Activated naive CD8-positive, alpha-beta T cell treated with anti-CD3 and anti-CD28 coated beads for 36 hours (primary cell): ENCODE measurements at places on chromosomes 3 and 15. TPM values are rescaled to one million over a fixed set of nuclear protein-coding genes. Genes with fewer than 3 reads are reported as not detected.

Gene ACKR4
- total RNA-seq, result 0.10 TPM

Gene CAMK2N2
- not detected for total RNA-seq

Gene PYGO1
- total RNA-seq, result not detected

Gene CCNB2
- 58.7 TPM for total RNA-seq

Gene ZDHHC23
- 3.7 TPM for total RNA-seq

Gene NTRK3
- total RNA-seq, result not detected

Gene TOP2B
- total RNA-seq, result 128 TPM

Gene MME
- not detected for total RNA-seq

Gene PSTPIP1
- total RNA-seq, result 94.5 TPM

Gene FRMD4B
- total RNA-seq, result 7.1 TPM

Gene PPP1R14D
- total RNA-seq, result not detected

Gene CILP
- not detected for total RNA-seq

DNA sequence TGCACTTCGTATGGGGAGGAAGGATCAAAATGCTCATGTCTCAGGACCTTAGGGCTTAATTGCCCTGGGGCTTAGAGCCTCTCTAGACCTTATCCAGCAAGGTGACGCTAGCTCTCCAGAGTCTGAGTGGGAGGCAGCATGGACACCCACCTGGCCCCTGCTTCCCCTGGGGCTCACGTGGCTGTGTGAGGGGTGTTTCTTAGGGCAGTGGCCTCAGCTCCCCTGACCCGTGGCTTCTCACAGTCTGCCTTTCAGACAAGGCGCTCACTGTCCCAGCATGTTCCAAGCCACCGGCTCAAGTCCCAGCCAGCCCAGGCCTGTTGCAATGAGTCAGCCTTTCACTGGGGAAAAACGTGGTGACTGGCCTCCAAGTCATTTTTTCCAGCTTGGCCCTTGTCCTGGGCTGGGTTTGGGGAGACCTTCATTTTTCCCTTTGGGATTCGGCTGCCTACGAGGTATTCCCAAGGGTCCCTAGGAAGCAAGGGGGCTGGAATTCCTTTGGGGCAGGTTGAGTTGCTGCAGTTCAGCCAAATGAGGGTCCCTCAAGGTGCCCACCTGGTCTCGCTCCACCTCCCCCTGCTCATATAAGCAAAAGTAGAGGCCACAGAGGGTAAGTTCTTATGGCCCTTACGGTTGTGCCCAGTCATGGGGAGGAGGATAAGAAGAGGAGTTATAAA is 15.7 kb downstream of the BHLHE40 start:
- H3K4me3 ChIP-seq, result no peak overlapping the region
- no peaks in the 10 kb centered on the region for H3K36me3 ChIP-seq
- H3K27ac ChIP-seq, result no peak overlapping the region
- H3K27me3 ChIP-seq, result no peaks in the 10 kb centered on the region
- peaks cover 18% of the 10 kb centered on the region for H3K4me1 ChIP-seq

- DNase-seq, result no peak
- H3K4me1 ChIP-seq, result no peaks in the 10 kb centered on the region
- H3K4me3 ChIP-seq, result no peak overlapping the region
- H3K27ac ChIP-seq, result no peak overlapping the region
- H3K27me3 ChIP-seq, result no peaks in the 10 kb centered on the region
These were observed 83.6 kb upstream of the GSK3B start for GRCh38 chr3:120177707-120178306.

DNA sequence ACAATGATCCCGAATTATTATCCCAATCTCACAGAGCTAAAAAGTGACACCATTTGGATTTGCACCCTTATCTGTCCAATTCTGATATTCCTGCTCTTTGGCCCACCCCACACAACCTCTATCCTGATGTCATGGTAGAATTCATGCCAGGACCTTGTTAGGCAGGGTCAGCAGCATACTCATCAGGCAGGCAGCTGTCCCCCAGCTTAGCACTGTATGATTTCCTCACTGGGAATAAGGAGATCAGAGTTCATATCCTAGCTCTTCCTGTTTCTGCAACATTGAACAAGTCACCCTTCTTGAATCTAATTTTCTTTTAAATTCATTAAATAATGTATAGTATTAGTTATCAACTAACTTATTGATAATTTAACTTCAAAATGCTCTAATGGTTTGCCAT is 12.0 kb upstream of the C3orf80 start:
- no peak for DNase-seq
- no peaks in the 10 kb centered on the region for H3K4me1 ChIP-seq
- H3K27ac ChIP-seq, result no peak overlapping the region
- no peak overlapping the region for H3K4me3 ChIP-seq

GRCh38 chr3:33962396-33962795 is 164.0 kb downstream of the PDCD6IP start:
- H3K4me1 ChIP-seq, result no peaks in the 10 kb centered on the region
- no peak for DNase-seq
- H3K36me3 ChIP-seq, result no peaks in the 10 kb centered on the region
- H3K4me3 ChIP-seq, result no peak overlapping the region
- H3K27me3 ChIP-seq, result peaks cover 5% of the 10 kb centered on the region

- no peak overlapping the region for H3K27ac ChIP-seq
- H3K4me1 ChIP-seq, result no peaks in the 10 kb centered on the region
- H3K36me3 ChIP-seq, result no peaks in the 10 kb centered on the region
- H3K27me3 ChIP-seq, result no peaks in the 10 kb centered on the region
- H3K4me3 ChIP-seq, result no peak overlapping the region
These were observed 352.6 kb downstream of the PDCD6IP start for GRCh38 chr3:34150992-34151391.

DNA sequence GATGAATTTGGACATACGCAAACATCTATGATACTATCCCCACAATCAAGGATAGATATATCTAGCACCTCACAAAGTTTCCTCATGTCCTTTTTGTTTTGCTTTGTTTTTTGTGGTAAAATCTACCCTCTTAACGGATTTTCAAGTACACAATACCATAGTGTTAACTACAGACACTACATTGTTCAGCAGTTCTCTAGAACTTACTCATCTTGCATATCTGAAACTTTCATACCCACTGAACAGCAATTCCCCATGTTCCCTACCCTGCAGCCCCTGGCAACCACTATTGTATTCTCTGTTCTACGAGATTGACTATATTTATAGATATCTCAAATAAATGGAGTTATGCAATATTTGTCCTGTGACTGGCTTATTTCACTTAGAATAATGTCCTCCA is 58.1 kb upstream of the TJP1 start:
- no peak for DNase-seq
- no peak overlapping the region for H3K27ac ChIP-seq

DNA sequence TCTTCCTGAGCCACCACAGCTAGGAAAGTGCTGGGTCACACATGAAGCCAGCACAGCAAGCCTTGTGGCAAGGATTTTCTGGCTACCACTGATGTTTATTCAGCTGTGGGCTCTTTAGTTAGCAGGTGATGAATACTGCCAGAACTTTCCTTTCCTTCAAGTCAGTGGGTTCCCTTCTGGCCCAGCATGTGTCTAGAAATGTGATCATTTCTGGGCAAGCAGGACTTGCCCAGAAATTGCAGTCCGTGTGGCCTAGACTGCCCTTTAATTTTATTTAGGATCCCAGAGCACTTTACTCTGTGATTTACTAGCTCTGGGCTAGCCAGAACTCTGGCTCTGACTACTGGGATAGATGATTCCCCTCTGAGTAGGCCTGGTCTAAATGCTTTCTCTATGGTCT is 397.5 kb downstream of the ZIC4 start:
- H3K36me3 ChIP-seq, result no peaks in the 10 kb centered on the region
- H3K27me3 ChIP-seq, result no peaks in the 10 kb centered on the region
- H3K4me3 ChIP-seq, result no peak overlapping the region

DNA sequence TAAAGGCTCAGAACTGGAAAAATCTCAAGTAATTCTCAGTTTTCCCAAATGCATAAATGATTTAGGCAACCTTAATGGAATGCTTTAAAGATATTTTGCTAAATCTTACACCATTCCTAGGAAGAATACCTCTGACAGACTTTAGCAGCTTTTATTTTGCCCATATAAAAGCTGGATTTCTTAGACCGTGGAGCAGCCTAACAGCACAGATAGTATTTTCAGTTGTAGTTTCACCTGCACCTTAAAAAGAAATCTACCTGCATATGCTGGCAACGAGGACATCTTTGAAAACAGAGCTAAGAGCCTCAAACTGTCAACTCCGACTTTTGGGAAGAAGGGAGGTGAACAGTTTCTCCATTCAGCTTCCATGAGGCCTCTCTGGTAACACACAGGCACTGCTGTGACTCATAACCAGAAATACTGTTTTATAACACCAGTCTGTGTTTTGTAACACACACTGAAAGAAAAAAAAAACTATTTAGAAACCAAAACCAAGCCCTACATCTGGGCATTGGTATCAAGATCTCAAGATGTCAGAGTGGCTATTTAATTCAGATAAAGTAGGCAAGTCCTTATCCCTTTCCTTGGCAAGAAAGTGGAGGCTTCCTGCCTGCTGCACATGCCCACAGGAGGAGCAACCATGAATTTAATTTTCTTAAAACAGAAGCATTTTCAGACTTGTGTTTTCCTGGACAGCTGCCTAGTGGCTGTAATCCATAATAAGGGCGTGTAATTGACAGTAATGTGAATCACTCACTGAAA is 181.5 kb upstream of the ICE2 start:
- no peak overlapping the region for H3K4me3 ChIP-seq
- H3K36me3 ChIP-seq, result no peaks in the 10 kb centered on the region
- no peak overlapping the region for H3K27ac ChIP-seq
- no peaks in the 10 kb centered on the region for H3K27me3 ChIP-seq
- DNase-seq, result no peak
- peaks cover 20% of the 10 kb centered on the region for H3K4me1 ChIP-seq

GRCh38 chr3:4495294-4496086 is 2.3 kb downstream of the ITPR1 start:
- peaks cover 5% of the 10 kb centered on the region for H3K27me3 ChIP-seq
- H3K4me3 ChIP-seq, result peak overlapping the region; percentile 95
- DNase-seq, result no peak
- H3K4me1 ChIP-seq, result peaks cover 39% of the 10 kb centered on the region
- H3K36me3 ChIP-seq, result peaks cover 26% of the 10 kb centered on the region
- H3K27ac ChIP-seq, result peak overlapping the region; percentile 91

DNA sequence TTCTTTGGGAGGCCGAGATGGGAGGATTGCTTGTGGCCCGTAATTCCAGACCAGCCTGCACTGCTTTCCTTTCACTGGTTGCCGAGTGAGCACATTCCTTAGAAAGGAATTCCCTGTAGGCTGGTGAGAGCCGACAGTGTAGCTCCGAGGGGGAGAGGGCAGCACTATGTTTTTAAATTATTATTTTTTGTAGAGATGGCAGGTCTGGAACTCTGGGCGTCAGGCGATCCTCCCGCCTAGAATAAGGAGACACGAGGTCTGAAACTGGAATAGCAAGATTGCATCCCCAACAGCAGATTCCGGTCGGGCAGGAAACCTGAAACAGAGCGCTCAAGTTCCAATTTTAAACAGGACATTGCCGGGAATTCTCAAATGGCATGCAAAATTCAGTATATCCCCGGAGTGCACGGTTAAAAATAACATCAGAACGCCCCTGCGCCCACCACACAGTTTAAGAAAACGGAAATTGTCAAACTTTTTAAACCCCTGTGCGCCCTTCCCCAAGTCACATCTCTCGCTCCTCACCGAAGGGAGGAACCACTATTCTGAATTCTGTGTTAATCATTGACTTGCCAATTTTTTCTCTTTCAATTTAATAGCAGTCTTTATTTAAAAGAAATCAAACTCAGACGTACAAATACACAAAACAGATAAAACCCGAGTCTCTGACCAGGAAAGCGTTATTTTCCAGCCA is 643 bp upstream of the RNU5B-1 start:
- H3K27me3 ChIP-seq, result peaks cover 7% of the 10 kb centered on the region
- DNase-seq, result no peak
- peak overlapping the region; percentile 93 for H3K4me3 ChIP-seq
- H3K4me1 ChIP-seq, result peaks cover 29% of the 10 kb centered on the region
- H3K36me3 ChIP-seq, result no peaks in the 10 kb centered on the region
- H3K27ac ChIP-seq, result peak overlapping the region; percentile 97

DNA sequence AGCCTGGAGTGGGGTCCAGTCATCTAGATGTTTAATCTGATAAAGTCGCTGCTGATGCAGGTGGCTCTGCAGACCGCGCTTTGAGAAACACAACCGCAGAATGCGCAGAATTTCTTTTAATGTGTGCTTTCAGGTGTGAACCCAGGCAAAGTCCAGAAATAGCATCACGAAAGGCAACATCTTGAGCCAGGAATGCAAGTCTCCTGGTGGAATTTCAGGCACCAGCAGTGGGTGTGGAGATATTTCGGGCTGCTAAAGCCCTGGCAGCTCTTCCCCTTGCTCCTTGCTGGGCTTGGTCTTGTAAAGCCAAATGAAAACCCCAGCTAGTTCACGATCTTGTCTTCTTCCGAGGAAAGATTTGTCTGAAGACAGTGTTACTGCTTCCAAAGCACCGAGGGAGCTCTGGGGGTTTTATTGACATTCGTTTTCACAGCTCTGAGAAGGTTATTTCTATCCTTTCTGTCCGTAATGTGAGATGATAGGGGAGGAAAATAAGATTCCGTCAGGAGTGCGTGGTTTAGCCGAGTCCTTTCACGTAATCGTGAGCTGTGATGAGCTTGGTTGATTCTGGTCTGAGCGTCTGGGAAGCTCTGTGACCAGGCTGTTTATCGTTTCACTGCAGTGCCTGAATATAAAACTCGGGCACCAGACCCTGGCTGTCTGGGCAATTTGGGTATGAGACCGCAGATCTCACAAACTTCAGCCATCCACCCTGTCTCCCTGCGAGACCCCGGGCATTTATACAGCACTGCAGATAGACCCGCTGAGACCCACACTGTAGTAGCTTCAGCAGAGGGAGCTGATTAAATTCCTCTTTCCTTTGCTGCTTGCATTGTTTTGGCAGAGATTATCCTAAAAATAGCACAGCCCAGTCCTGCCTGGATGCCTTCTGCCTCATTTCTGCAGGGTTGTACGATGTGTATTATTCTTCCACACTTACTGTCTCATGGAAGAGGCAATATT is 67.0 kb upstream of the SLC25A26 start:
- no peak overlapping the region for H3K27ac ChIP-seq
- DNase-seq, result no peak
- H3K36me3 ChIP-seq, result no peaks in the 10 kb centered on the region
- peaks cover 6% of the 10 kb centered on the region for H3K27me3 ChIP-seq

- peaks cover 26% of the 10 kb centered on the region for H3K36me3 ChIP-seq
- H3K27me3 ChIP-seq, result no peaks in the 10 kb centered on the region
- H3K4me1 ChIP-seq, result peaks cover 19% of the 10 kb centered on the region
- no peak overlapping the region for H3K4me3 ChIP-seq
These were observed 250.5 kb downstream of the UACA start for GRCh38 chr15:70512772-70513362.

DNA sequence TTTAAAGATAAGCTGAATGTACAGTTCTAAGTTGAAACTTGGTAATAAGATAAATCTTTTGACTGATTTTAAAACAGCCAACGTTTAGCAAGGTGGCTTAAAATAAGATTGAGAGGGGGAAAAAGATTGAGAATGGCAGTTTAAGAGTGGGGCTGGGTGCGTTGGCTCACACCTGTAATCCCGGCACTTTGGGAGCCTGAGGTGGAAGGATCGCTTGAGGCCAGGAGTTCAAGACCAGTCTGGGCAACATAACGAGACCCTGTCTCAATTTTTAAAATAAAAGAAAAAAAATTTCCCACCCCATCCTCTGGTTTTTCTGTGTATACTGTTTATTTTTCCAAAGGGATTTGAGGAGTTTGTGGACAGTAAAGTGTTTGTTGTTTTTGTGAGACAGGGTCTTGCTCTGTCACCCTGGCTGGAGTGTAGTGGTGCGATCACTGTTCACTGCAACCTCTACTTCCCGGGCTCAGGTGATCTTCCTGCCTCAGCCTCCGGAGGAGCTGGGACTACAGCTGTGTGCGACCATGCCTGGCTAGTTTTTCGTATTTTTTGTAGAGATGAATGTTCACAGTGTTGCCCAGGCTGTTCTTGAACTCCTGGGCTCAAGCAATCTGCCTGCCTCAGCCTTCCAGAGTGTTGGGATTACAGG is 3.0 kb downstream of the MAPK6 start:
- no peak for DNase-seq
- H3K27ac ChIP-seq, result no peak overlapping the region
- peaks cover 4% of the 10 kb centered on the region for H3K27me3 ChIP-seq
- peaks cover 9% of the 10 kb centered on the region for H3K36me3 ChIP-seq
- H3K4me3 ChIP-seq, result no peak overlapping the region
- peaks cover 43% of the 10 kb centered on the region for H3K4me1 ChIP-seq
